Smooth muscle cell of the brain vasculature (primary cell): ENCODE measurements at places on chromosomes 16 and 17.

- no peak for DNase-seq
Observed at GRCh38 chr17:71363661-71364060, 757.2 kb upstream of the SOX9 start.

- DNase-seq, result no peak
Observed at GRCh38 chr17:68458260-68459036, 1.2 kb upstream of the WIPI1 start.

- DNase-seq, result no peak
Observed at GRCh38 chr16:82013139-82013538, 1.9 kb upstream of the SDR42E1 start.

DNA sequence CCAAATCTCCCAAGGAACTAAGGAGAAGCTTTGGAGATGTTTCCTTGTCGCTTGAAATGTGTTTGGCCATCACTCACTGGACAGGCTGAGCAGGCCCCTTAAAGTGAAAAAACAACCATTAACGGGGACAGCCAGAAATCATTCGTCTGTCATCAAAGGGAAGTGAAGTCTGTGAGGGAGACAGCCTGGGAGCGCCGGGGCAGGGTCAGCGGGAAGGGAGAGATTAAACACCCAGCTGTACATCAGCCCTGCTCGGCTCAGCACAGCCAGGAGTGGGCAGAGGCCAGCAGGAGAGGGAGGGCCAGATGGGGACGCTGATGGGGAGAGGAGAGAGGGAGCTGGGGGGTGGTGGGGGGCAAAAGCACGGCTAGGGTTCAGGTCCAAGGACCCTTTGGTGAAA, 105.1 kb downstream of the SDK2 start:
- DNase-seq, result no peak

GRCh38 chr16:67311607-67312488, 14.7 kb downstream of the KCTD19 start:
- DNase-seq, result peak; percentile 85

DNA sequence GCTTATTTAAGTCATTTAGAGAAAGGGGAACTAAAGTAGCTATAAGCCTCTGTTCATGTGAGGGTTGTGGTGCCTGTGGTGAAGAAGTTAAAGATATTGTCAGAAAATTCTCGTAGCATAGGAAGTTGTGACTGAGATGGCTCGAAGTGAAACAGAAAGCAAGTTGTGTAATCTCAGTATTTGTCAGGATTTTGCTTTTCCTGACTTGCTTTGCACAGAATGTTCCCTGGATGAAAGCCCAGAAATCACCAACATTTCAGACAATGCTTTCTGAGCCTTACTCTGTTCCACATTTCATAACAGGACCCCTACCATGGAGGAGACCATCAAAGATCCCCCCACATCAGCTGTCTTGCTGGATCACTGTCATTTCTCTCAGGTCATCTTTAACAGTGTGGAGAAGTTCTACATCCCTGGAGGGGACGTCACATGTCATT, 10.6 kb downstream of the CALCOCO2 start:
- DNase-seq, result peak; percentile 40

- DNase-seq, result no peak
Observed at GRCh38 chr16:84672276-84673202, 24.2 kb downstream of the KLHL36 start.

- no peak for DNase-seq
Observed at GRCh38 chr17:81910840-81911276, 341 bp downstream of the PCYT2 start.

DNA sequence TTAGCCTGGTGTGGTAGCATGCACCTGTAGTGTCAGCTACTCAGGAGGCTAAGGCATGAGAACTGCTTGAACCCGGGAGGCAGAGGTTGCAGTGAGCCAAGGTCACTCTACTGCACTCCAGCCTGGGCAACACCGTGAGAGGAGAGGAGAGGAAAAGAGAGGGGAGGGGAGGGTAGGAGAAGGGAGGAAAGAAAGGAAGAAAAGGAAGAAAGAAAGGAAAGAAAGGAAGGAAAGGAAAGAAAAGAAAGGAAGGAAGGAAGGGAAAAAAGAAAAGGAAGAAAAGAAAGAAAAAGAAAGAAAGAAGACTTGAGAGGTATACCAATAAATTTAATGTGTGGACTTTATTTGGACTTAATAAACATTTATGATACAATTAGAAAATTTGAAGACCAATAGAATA, 66.8 kb upstream of the FA2H start:
- DNase-seq, result no peak

GRCh38 chr17:3609689-3610088, 478 bp upstream of the TRPV1 start:
- DNase-seq, result no peak

DNA sequence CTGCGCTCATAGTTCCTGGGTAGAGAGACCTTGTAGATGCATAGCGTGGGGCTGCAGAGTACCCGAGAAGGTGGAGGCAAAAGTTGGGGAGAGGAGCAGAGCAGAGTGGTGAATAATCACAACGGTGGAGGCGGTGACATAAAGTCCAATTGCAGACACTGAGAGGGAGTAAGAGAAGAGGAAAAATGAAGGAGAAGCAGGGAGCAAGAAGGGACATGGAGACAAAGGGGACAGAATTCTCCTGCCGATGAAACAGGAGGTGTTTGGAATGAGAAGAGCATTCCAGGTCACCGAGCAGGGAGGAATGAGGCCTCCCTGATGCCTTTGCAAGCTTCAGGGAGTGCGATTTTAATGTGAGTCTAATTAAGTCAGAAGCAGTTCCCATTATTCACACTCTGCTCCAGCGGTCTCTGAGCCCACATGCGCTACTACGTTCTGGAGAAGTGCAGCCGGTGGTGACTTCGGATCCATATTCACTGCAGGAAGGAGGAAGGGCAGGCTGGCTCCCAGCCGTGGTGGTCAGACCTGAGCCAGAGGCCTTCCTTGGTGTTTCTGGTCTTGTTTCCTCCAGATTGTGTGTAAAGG, 108.0 kb upstream of the DNAH9 start:
- DNase-seq, result no peak

- peak; percentile 78 for DNase-seq
Observed at GRCh38 chr16:86740906-86741799, 162.8 kb downstream of the FOXL1 start.
